ENCODE measurements at places on chromosomes 13 and 19. TPM values are rescaled to one million over a fixed set of nuclear protein-coding genes. Genes with fewer than 3 reads are reported as not detected.

DNA sequence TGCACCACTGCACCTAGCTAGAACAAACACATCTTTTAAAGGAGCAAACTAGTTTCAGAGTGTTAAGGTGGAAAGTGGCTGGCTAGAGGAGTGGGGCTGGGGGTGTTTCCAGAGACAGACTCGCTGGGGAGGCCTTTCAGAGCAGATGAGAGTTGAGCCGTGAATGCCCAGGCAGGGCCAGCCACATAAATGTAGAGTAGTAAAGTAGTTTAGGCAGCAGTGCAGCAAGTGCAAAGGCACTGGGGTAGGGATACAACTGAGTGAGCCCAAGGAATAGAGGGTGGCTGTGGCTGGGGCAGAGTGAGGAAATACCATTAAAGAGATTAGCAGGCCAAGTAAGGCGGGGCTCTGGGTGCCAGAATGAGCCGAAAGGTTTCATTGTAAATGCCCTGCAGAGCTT lies 72.0 kb downstream of the ALOX5AP start:
- DNase-seq: no peak

GRCh38 chr13:65829241-65830008 lies 1400.7 kb downstream of the PCDH9 start:
- no peak for DNase-seq

- DNase-seq: no peak
Measured at GRCh38 chr19:39507715-39508364, 7.1 kb upstream of the SELENOV start.

DNA sequence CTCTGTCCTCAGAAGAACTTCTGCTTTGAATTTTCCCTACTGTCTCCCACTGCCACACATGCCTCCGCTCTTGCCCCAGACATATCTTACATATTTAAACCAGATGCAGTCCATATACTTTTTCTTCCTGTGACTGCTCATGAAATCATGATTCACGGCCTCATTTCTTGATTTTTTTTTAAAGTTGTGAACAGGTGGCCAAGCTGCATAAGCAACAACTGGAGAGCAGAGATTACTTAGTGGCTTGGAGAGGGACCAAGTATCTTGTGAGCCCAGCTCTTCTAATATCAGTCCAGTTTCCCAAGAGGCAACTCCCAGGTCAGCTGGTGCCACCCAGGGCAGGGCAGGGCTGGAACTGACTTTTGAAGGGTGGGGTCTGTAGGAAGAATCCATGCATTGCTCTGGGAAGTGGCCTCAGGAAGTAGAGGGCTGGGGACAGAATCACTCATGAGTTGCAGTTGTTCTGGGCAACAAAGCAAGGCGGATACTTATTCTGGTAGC lies 152.4 kb downstream of the LMO7 start:
- no peak for DNase-seq

- DNase-seq: no peak
Measured at GRCh38 chr13:94251831-94252608, 227.5 kb downstream of the DCT start.

- DNase-seq: peak; percentile 27
Measured at GRCh38 chr19:50877338-50877737, 4.1 kb downstream of the KLK2 start.

The MAP4K1 gene
- 11.8 TPM for total RNA-seq

GRCh38 chr19:17424743-17425365 lies 5.0 kb downstream of the MVB12A start:
- peak; percentile 94 for DNase-seq

The EID2B gene
- 2.5 TPM for total RNA-seq

The ZNF135 gene
- total RNA-seq: 9.8 TPM

- peak; percentile 89 for DNase-seq
Measured at GRCh38 chr19:6216996-6217751, 62.6 kb downstream of the MLLT1 start.

- no peak for DNase-seq
Measured at GRCh38 chr13:95480131-95480545, 72.4 kb upstream of the CLDN10 start.

- DNase-seq: no peak
Measured at GRCh38 chr19:16113727-16114126, 2.0 kb downstream of the RAB8A start.

The PLK5 gene
- total RNA-seq: 0.23 TPM

DNA sequence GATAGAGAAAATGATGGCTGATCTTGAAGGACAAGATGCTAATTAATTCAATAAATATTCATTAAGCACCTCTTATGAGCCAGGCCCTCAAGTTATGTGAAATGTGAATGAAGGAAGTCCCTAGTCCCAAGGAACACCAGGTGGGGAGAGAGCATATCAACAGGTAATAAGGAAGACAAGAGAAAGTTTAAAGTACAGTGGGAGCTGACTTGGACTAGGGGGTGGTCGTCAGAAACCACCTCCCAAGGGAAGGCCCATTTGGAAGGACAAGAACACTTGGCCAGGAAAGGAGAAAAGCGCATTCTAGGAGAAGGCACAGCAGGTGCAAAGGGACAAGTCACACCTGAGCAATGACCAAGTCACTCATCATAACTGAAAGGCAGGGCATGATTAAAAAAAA lies 72.7 kb downstream of the DOCK9 start:
- DNase-seq: no peak

DNA sequence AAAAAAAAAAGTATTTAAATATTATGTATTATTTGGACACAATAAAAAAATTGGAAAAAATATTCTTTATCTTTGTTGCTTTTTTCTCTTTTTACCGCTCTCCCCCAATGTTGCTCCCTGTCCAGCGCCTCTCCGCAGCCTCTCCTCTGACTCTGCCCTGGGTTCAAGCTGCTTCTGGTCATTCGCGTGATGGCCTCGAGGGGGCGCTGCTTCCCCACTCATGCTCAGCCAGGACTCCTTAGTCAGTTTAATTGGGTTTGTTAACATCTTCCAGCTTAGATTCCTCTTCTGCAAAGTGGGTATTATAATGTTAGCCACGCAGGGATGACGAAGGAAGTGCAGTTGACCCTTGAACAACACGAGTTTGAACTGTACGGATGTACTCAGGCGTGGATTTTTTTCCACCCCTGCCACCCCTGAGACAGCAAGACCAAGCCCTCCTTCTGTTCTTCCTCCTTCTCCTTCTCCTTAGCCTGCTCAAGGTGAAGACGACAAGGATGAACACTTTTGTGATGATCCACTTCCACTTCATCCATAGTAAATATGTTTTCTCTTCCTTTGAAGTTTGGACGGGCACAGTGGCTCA lies 4.9 kb upstream of the NWD1 start:
- DNase-seq: peak; percentile 76

The CGB3 gene
- total RNA-seq: not detected

DNA sequence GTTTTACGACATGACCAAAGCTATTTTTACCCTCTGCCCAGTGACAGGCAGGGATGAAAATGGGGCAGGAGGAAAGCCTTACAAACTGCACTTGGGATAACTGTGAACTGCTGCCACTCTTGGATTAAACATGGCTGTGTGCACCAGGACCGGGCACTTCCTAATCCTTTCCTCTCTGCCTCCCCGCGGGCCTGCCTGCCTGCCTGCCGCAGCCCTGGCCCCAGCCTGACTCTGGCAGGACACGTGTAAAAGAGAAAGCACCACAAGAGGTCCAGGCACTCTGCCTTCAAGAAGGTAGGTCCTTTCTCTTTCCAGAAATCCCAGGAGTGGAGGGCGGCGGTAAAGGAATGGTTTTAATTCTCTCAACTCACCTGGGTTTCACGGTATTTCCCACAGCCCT lies 4.8 kb downstream of the TSHZ3 start:
- DNase-seq: peak; percentile 49

DNA sequence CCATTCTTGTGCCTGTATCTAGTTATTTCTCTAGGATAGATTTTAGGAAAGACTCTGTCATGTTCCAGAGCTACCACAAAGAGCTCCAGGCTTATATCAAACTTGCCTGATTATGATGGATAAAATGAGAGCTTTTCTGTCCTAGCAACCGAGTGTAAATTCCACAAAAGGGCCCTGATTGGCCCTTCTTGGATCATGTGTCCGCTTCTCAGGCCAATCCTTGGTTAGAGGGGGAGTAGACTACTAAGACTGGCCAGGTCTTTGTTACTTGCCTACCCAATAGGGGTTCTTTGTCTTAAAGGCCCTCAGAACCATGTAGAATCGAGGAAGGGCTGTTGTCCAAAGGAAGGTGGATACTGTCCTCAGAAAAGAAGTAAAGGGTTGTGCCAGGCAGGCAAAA lies 2.4 kb downstream of the DHX34 start:
- DNase-seq: peak; percentile 60

GRCh38 chr19:51664997-51665396 lies 18.4 kb upstream of the SIGLEC14 start:
- no peak for DNase-seq

GRCh38 chr13:45393941-45394570 lies 24.1 kb downstream of the SLC25A30 start:
- peak; percentile 80 for DNase-seq

GRCh38 chr13:60282186-60282585 lies 114.8 kb upstream of the TDRD3 start:
- DNase-seq: no peak

DNA sequence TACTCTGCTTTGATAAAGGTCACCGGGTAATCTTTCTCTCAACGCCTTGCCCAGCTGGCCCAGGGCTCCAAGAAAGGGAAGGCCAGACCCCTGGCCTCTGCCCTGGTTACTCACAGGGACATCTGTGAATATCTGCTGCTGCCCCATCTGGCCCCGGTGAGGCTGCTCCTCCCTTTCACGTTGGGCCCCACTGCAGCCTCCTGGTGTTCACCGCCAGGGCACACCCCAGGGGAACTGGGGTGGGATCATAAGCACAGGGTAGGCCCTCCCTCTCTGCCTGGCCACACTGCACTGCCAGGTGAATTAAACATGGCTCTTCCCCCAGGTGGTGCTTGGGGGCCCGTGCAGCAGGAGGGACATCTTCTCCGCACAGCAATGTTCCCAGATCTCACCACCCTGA lies 12.7 kb downstream of the LAIR1 start:
- no peak for DNase-seq

The PRSS57 gene
- not detected for total RNA-seq

DNA sequence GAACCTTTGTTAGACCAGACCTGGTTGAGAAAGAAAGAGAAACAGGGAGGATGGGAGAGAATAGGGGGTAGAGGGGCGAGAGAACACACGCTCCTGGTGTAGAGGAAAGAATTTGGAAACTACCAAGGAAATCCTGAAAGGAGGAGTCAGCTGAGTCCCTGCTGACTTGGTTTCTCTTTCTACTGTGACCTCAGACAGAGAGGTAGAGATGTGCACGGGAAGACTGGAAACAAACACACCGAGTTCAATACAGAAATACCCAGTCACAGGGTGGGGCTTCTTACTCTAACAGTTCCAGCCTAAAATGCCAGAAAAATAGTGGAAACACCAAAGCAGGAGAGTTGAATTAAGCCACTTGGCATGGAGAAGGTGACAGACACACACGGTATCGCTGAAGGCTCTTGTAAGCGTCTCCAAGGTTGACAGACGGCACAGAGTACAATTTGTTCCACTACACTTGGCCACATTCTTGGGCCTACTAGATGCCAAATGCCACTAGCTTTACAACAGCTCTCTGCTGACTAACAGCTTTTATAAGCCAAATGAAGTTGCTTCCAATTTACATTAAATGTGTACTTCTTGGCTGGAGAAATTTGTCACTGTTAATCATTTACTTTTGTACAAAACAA lies 28.1 kb downstream of the LATS2 start:
- no peak for DNase-seq

- peak; percentile 75 for DNase-seq
Measured at GRCh38 chr13:51923983-51924539, 62.3 kb downstream of the CCDC70 start.

The ATP4A gene
- total RNA-seq: 0.63 TPM

DNA sequence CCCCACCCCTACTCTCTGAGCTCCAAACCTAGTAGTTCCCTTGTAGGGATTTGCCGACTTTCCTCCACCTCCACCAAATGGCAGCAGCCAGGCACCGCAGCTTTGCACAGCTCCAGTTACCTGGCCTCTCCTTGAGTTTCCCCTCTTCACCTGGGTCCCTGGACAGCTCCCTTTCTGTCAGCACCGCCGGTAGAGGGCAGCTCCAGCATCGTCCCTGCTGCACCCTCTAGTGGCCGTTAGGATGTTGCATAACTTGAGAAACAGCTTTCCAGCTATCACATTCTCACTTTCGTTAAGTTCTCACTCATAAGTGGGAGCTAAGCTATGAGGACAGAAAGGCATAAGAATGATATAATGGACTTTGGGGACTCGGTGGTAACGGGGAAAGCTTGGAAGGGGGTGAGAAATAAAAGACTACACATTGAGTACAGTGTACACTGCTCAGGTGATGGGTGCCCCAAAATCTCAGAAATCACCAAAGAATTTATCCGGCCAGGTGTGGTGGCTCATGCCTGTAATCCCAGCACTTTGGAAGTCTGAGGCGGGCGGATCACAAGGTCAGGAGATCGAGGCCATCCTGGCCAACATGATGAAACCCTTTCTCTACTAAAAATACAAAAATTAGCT lies 60.4 kb upstream of the OLFM4 start:
- peak; percentile 98 for DNase-seq

- no peak for DNase-seq
Measured at GRCh38 chr19:34049944-34050343, 122.4 kb upstream of the LSM14A start.

The ZNF440 gene
- total RNA-seq: 9.3 TPM

DNA sequence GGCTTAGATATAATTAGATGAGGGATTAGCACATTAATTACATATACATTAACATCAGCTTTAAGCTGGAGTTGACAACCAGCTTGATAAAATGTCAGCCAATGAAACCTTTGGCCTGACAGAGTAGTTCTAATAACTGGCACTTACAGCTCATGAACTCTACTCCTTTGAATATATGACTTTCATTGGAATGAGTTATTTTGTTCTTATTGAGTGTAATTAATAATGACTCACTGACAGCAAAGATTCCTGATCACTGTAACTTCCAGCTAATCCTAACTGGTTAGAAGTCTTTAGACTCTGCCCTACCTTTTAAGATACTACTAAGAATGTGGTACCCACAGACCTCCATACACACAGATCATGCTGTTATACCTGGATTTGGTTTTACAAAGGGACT lies 41.0 kb downstream of the EFNB2 start:
- DNase-seq: no peak

The PCDH8 gene
- 1.2 TPM for total RNA-seq

DNA sequence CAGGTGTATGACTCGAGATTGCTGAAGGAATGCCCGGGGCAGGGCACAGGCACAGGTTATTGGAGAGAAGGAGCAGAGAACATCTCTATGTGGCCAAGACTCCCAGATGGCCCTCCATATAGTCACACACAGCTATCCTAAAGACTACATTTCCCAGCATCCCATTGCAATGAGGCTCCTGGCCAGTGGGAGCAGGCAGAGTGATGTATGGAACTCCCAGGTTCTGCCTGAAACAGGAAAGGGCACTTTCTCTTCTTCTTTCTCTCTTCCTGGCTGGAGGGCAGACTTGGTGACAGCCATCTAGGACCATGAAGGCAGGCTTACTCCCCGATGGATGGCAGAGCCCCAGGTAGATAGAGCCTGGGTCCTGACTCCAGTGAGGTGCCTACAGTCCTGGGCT lies 13.5 kb downstream of the PPP1R13L start:
- peak; percentile 76 for DNase-seq

The ATP8A2 gene
- total RNA-seq: 9.0 TPM

The MYPOP gene
- 7.9 TPM for total RNA-seq

- DNase-seq: peak; percentile 78
Measured at GRCh38 chr13:51768378-51768921, 35.5 kb downstream of the DHRS12 start.

Data from GM23338 (cell line).